Stimulated activated CD4-positive, alpha-beta T cell treated with anti-CD3 and anti-CD28 coated beads, TNF-alpha, amount 100 ng/mL, for 24 hours (primary cell): ENCODE measurements at places on chromosomes 3 and 15.
A peak's percentile ranks its signal among the peaks of the same experiment; 100 is the strongest.

- DNase-seq: no peak
Observed at GRCh38 chr15:59618406-59618805, 6.8 kb downstream of the GCNT3 start.

- no peak for DNase-seq
Observed at GRCh38 chr3:59234884-59235633, 185.2 kb upstream of the CFAP20DC start.

DNA sequence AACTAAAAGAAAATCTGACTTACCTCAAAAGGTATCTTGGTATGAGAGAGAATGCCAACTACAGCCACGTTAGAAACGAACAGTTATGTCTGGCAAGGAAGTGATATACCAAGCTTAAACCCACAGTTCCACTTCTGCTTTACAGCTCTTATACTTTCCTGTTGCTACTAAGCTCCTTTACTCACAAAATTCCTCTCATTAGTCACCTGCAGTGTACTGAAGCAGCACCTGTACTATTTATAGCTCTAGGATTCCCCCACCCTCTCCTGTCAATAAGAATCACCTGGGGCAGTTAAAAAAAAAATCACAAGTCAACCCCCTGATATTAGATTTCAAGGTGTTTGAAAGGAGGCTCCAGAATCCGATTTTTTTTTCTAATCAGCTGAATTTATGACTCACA, 2.9 kb upstream of the TMEM266 start:
- no peak for DNase-seq

GRCh38 chr3:52827866-52828376, 2.6 kb downstream of the ITIH4 start:
- no peak for DNase-seq

GRCh38 chr15:67085237-67085817, 19.9 kb downstream of the SMAD3 start:
- DNase-seq: peak; percentile 60

DNA sequence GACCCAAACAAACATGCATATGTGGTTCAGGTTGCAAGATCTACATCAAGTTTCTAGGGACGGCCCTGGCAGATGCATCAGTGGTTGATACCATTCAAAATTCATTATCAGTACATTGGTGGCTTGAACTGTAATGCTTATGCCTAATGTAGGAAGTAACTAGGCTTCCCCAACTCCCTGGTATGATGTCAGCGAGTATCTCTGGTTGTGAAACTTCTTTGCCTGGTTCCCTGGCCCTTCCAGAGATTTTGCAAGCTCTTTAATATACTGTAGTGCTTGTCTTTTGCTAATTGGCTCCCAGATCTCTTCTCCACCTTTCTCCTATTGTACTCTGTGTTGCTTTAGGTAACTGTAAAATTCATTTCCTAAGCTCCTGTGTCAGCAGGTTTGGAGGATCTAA, 114.8 kb upstream of the RARB start:
- no peak for DNase-seq

DNA sequence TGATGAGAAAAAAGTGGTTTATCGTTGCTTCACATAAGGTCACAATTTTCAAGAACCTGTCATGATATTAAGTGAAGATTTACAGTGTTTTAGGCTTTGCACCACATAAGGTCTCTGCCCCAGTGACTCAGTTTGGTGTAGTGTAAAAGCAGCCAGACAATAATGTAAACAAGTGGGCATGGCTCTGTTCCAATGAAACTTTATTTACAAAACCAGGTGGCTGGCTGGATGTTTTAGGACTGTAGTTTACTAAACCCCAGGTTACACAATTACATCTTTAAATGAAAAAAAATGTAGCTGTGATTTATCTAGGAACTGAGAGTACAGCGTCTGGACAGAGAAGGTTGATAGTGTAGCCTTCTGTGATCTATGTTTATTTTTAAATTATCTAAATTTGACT, 9.7 kb upstream of the FBXL22 start:
- no peak for DNase-seq

GRCh38 chr3:98376631-98377030, 13.8 kb upstream of the OR5K3 start:
- no peak for DNase-seq

DNA sequence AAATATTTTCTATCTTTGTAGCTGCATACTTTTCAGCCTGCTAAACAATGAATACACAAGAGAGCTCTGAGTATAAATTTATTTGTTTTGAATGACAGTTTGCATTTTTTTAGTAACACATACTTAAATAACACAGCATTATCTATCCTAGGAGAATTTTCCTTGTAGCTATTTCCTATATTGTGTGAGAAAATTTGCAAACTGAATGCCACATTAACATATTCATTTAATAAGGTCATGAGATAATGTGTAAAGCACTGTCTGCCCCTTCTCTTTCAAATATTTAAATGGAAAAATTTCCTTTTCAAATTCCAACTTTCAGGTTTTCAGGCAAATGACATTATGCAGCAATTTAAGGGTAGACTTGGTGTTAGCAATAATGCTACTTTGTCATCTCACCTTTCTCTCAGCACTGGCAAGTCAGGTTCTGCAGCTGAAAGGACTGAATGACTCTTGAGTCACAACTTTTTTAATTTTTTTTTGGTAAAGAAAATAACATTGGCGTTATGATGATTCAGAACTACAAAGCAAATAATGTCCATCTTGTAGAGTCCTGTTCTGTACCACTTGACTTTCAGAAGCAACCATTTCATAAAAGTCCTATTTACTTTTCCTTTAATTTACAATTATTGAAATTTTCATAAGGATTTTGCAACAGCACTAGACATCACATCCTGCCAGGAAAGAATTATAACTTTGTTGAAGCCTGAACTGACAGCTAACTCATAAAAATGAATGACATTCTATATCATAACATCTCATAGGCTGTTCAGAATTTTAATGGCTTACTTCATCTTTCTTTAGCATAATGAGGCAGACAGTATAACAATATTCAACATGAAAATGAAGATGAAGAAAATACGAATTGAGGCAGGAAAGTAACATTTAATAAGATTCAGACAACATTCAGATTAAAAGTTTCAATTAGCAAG, 681.6 kb upstream of the SEMA6D start:
- DNase-seq: no peak

DNA sequence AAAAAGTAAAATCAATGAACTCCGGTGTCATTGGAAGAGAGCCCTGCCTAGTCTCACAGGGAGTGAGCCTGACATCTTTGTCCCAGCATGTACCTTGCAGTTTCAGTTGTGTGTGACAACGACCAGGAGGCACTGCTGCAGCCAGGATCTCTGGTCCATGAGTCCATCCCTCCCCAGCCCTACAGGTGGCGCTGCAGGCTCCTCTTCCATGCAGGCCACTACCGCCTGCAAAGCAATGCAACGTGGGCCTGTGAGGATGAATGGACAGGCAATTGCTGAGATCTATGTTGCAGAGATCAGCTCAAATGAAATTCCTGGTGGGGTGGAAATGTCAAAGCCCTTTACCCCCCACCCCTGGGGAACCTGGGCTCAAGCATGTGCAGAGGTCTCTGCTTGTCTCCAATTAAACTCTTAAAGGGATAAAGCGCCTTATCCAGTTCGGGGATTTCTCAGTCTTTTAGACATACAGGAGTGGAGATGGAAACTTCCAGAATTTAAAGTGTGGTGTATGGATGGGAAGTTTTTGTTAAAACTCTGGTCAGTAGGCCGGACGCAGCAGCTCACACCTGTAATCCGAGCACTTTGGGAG, 35.8 kb downstream of the TKT start:
- DNase-seq: peak; percentile 83

DNA sequence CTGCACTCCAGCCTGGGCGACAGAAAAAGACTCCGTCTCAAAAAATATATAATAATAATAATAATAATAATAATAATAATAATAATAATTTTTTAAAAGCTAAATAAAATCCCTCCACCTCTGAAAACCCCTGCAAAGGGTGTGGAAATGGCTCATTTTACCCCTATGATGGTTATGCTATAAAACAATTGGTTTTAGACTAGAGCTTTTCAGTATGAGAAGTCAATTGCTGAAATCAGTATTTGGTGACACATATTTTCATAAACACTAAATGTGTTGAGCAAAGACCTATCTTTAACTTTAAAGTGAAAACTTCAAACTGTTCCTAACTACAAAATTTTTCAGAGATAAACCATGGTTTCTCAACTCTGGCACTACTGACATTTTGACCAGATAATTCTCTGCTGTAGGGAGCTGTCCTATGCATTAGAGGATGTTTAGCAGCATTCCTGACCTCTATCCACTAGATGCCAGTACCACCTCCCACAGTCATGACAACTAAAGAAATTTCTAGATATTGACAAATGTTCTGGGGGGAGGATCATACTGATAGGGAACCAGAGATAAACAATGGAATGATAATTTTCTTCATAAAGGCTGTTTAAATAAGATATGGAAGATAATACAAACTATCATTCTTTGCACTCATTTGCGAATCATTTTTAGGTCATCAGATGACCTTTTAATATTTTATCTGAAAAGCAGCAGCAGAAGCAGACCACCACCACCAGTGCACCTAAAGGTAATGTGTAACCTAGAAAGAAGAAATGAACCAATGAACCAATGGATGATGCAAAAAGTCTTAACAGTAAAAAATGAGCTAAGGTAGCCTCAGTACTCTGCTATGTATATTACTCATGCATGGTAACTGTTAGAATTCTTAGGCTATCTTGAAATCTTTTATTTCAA, 13.8 kb downstream of the PTPN9 start:
- no peak for DNase-seq

- DNase-seq: no peak
Observed at GRCh38 chr15:73573572-73573971, 59.6 kb downstream of the NPTN start.

DNA sequence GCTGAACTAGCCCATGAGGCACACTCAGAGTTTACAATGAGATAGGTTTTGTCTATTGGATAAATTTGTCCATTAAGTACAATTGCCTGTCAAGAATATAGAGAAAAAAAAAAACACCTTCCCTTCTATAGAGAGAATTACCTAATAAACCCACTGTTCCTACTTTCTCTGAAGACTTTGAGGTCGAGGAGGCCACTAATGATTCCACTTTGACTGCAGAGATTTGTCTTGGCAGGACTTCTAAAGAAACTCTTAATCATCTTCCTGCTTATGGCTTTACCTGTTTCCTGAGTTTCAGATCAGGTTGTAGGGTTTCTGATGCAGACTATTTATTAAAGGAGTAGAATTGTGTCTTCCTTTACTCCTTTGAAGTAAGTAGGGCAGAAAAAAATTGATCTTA, 342.4 kb upstream of the KCNMB2 start:
- no peak for DNase-seq

DNA sequence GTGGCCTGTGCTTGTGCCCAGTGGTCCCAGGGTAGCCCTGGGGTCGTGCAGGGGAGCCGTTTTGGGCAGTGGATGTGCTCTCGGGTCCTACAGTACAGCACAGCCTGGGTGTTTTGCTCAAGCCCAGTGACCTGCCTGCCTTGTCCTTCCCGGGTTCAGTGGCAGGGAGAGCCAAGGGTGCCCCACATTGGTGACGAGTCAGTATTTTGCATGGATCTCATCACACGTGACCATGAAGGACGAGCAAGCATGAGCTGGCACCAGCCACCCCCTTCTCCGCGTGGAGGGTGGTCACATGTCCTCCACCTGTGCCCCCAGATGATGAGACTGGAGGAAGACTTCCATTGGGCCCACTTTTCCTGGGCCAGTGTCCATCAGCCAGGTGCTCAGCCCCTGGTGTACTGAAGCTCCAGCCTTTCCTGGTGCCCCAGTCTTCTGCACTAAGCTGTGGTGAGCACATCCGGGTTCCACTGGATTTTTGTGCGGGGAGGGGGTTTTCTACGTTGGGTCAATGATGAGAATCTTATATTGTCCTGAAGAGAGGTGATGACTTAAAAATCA, 197.5 kb downstream of the UBE3A start:
- DNase-seq: no peak

GRCh38 chr15:32825219-32825618, 107.4 kb downstream of the GREM1 start:
- no peak for DNase-seq

DNA sequence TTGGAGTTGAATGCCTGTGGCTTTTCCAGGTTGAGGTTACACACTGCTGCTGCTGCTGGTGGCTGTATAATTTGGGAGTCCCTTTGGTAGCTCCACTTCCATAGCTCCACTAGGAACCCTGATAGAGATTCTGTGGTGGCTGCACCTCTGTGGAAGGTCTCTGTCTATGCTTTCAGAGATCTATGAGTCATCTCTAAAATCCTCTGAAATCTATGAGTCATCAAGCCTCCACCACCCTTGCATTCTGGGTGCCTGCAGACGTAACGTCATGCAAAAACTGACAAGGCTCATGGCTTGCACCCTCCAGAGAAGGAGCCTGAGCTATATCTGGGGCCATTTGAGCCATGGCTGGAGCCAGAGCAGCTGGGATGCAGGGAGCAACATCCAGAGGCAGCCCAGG, 1037.0 kb upstream of the CFAP20DC start:
- peak; percentile 32 for DNase-seq

DNA sequence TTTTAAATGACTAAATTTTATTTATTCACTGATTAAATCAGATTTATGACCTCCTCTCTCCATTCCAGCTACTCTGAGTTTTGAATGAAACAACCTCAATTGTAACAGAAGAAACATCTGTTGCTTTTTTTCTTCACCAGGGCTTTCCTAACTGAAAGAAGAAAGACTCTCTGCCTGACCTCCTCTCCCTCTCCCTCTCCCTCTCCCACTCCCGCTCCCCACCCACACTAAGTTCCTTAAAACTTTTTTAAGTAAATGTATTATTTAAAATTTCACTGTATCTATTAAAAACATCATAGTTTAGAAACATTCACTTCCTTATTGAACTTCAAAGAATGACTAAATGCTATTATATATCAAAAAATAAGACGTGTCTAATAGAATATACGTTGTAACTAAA, 122.0 kb downstream of the TFDP2 start:
- no peak for DNase-seq

DNA sequence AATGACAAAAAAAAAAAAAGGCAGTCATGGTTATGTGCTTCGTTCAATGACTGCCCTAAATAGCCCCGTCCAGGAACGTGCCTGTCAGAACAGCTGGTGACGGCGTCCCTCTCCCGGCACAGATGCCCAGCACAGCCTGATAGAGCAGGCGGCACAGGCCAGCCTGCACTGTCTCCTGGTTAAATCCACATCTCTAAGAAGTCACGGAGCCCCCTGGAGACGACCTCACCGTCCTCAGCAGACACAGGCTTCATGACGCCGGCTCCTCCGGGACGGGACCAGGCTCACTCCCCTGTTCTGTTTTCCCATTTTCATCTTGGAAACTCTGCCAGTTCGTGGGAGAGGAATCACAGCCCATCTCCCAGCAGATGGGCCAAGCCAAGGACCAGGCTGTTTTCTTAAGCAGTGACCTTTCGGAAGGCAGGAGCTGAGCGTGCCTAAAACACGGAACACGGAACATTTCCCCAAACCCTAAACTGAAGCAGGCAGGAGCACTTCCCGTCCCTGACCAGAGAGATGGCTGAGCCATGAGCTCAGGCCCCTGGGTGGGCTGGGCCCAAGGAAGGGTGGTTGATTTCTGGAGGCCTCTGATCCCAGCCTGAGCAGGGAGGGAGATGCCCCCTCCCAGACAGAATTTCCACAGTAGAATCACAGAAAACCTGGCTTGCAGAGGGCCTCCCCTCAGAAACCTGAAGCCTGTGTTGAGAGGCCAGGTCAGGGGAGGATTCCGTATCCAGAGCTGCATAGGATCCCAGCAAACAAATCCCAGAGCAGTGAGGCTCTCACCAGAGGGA, 35.9 kb downstream of the ADCY5 start:
- DNase-seq: no peak
